ENCODE measurements at places on chromosomes 3 and 15.

GRCh38 chr15:68313501-68314410, 36.2 kb downstream of the FEM1B start:
- DNase-seq = no peak

GRCh38 chr15:77826006-77826695, 193.4 kb upstream of the LINGO1 start:
- no peak for DNase-seq

DNA sequence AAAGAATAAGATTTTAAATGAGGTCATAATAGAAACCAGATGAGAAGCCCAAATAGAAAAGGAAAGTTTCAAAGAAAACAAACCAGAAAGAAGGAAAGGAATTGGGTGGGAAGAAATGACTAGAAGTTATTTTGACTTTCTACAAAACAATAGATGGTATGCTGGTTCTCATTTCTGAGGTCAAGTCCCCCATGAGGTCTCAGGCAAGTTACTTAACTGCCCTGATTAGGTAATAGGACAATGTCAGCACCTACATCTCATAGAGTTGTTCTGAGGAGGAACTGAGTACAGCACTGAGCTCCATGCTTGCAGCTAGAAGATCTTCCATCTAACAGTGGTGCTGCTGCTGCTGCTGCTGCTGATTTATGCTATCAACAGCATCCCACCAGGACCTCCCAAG, 185.9 kb downstream of the ERC2 start:
- DNase-seq = no peak

GRCh38 chr3:61541694-61542093, 19.7 kb upstream of the PTPRG start:
- DNase-seq = no peak

DNA sequence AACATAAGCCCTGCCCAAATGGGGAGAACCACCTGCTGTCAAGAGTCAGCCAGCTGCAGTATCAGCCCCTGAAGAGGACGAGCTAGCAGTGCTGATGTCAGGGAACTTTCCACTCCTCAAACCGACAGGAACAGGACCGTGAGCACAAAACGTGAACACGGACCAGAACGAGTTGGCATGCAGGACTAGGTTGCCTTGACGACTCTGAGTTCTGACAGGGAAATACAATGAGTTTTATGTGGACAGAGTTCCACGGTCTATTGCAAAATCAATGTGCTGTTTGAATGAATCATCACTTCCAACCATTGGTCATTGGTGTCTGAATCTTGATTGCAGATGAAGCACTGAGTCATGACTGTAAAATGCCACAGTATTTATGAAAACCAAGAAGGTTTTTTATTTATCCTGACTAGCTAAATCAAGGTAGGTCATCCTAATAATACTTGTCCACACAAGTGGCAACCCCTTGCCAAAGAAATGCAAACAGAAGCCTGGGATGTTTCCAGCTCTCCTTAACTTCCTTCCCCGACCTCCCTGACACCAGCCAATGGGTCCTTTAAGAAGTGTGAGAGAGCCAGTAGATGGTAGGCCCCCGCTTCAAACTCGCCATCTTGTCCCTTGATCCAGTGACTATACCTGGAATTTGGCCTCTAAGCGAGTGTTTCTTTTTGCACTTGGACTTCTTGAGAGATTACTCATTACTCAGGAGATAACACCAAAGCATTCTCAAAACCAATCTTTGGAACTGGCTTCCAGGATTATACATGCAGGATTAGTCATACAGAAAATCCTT, 119.6 kb downstream of the ASB7 start:
- DNase-seq = no peak

GRCh38 chr3:194141415-194142155, 5.6 kb downstream of the HES1 start:
- no peak for DNase-seq

DNA sequence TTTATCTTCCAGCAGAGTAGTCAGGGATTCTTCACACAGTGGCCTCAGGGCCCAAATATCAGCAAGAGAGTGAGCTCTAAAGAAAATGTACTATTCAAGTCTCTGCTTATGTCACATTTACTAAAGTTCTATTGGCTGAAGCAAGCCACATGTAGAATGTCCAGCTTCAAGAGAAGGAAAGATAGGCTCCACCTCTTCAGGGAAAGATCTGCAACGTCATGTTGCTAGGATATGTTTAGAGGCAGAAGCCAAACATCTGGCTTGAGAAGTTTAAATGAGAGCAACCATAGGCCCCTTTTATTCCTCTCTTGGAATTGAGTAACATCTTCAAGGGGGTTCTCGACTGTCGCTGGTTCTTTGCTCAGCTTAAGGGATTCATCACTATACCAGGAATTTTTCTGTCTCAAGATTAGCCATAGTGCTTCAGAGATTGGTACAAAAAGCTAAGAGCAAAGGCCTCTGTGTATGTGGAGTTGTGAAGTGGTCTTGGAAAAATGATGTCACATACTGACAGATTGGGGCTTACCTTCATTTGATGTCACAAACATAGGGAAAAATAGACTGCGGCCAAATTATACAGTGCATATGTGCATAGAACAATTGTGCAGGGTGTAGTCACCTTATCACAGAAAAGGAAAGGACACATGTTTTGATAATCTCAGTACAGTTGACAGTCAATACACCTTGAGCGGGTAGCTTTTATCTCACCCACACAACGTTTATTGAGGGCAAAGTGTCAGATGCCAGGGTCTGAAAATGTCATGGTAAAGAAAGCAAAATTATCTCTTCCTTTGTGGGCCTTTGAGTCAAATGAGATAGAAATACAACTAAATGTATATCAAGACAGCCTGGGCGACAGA, 11.3 kb upstream of the THRB start:
- no peak for DNase-seq

DNA sequence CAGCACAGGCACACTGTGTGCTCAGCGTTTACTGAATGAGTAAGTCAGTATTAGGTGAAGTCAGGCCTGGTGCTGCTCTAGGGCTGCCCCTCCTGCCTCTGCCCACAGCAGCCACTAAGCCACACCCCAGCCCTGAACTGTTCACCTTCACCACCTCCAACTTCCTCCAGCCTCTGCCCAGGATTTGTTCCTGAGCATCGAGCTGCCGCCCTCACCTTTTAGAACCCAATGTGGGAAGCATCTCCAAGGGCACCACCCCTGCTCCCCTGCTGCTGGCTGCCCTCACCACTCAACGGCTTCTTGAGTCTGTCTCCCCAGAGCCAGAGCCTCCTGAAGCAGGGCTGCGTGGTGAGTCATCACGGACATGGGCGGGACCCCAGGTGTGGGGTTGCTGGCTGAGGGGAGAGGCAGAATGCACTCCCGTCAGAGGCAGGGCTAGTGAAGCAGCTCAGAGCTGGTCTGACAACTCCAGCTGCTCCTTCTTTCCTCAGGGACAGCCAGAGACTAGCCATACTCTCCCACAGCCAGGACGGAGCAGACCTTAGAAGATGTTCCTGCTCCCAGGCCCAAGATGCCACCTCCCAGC, 5.8 kb downstream of the HYAL2 start:
- no peak for DNase-seq

- no peak for DNase-seq
These were observed 155.3 kb downstream of the NR1I2 start for GRCh38 chr3:119937229-119937628.

GRCh38 chr3:16496008-16496407, 17.5 kb downstream of the RFTN1 start:
- DNase-seq = no peak

GRCh38 chr15:78004222-78004727, 73.2 kb downstream of the TBC1D2B start:
- DNase-seq = no peak

DNA sequence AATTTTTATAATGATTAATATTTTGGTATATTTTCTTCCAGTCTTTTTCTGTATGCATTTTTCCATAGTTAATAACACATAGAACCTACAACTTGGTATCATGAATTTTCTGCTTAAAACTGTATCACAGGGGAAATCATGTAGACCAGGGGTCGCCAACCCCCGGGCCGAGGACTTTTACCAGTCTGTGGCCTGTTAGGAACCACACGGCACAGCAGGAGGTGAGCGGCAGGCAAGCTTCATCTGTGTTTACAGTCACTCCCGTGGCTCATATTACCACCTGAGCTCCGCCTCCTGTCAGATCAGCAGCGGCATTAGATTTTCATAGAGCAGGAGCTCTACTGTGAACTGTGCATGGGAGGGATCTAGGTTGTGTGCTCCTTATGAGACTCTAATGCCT, 54.7 kb downstream of the RPL22L1 start:
- no peak for DNase-seq

DNA sequence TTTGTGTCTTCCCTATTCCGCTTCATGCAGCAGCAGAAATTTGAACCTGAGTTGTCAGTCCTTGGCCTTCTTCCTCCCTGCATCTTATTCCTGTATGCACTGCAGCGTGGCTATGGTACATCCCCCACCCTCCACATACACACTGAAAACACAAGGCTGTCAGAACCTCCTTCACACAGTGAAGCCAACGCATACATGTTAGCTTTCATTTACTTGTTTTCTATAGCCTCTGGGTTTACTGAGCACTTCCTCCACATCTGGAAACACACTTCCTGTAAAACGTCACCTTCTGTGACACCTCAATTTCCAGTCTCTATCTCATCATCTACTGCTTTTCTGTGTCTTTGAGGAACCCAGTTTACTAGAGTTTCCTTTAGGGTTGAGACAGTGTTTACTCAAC, 47.0 kb downstream of the SUSD5 start:
- DNase-seq = no peak

- no peak for DNase-seq
These were observed 27.9 kb upstream of the SLC6A1 start for GRCh38 chr3:10964537-10965167.

GRCh38 chr3:79039192-79039591, 728.6 kb downstream of the ROBO1 start:
- no peak for DNase-seq

GRCh38 chr3:21073561-21073960, 677.4 kb downstream of the ZNF385D start:
- no peak for DNase-seq

GRCh38 chr3:52230461-52230860, 5.0 kb upstream of the TLR9 start:
- no peak for DNase-seq

GRCh38 chr15:74605795-74606150, 9.9 kb upstream of the CLK3 start:
- no peak for DNase-seq

DNA sequence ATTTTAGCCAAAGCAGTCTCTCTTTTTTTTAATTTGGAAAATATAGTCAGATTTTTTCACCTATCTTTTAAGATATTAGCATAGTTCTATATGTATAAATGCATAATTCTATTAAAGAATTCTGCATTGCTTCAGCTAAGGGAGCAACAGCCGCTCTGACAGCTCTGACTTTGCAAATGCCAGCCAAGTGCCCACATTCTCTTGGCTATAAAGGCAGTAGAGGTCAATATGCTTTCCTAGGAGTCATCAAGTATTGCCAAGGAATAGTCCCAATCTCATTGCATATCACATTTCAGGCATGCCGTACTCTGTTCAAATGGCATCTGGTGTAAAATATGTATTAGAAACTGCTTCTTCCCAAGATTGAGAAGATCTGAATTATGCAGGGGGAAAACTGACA, 161.4 kb downstream of the RPLP1 start:
- no peak for DNase-seq

DNA sequence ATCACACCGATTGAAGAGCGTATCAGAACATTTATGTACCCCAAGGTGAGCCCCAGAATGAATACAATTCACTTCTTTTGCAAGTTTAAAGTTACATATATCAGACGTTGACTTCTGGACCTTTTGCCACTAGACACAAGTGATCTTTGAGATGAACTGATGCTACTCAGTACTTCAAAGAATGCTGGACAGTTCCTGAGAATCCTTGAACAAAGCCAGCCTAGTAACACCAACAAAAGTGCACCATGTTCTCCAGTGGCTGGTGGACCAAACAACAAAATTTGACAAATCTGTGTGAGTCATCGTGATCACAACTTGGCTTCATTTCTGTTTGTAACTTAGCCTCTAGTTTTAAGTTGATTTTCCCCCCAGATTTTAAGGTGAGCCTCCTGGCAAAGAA, 355.7 kb downstream of the SOX2 start:
- DNase-seq = no peak

DNA sequence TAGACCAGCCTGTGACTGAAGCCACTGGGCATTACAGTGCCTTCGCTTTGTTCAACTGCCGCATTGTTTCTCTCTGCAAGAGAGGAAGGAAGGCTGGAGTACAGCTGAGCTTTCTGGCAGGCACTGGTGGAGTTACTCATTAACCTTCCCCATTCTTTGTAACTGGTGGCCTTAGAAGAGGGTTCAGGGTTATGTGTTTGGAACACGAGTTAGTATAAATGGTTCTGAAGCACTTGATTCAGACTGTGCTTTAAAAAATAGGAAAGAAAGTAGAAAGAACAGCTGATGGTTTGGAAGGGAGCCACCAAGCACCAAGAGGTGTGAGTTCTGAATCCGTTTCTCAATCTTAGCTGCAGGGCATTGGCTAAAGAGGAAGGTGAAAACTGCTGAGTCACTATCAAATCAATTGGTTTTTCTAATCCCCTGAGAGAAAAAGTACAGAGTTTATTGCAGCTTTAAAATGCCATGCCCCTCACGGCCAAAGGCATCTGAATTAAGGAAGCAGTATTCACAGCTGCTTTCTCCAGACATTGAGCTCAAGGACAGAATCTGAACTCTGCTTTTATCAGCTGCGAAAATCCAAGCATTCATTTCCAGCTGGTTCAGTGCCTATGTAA, 3.6 kb downstream of the HGD start:
- DNase-seq = no peak

GRCh38 chr3:48979451-48979850, 10.6 kb upstream of the P4HTM start:
- no peak for DNase-seq

DNA sequence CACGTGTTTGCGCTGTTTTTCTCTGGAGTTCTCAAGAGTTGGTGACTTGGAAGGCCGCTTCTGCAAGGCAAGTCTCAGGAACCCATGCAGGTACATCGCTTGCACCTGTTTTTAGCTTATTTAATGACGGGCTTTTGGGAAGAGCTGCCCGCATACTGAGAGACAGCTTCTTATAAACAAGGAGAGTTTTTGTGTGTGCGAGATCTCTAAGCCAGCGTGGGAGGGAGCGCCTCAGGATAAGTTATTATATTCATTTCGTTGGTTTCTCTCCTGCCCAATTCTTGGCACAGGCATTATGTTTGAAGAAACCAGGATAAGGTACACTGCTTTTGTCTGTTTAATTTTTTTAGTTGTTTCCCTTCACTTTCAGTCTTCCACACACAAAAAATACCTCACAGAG, 11.4 kb upstream of the SACM1L start:
- DNase-seq = no peak

DNA sequence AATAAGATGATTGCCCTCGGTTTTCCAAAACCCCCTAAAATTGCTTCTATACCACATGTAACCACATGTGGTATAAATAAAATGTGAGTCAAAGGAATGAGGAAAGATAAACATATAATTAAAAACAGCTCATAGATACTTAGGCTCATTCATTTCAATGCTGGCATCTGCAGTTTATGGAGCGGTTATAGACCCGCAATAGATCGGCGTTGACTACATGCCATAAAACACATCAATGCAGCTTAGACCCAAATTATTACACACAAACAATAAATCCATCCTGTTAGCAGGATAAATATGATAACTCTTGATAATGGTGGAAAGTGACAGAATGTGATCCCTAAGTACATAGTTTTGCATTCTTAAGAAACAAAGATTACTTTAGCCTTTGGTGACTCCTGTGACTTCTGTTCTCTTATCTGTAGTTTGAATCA, 143.7 kb downstream of the NR2F2 start:
- no peak for DNase-seq

Measured in esophagus squamous epithelium (tissue), 5 donors.